IMR-90 (cell line): ENCODE measurements at places on chromosomes 16 and 17.

DNA sequence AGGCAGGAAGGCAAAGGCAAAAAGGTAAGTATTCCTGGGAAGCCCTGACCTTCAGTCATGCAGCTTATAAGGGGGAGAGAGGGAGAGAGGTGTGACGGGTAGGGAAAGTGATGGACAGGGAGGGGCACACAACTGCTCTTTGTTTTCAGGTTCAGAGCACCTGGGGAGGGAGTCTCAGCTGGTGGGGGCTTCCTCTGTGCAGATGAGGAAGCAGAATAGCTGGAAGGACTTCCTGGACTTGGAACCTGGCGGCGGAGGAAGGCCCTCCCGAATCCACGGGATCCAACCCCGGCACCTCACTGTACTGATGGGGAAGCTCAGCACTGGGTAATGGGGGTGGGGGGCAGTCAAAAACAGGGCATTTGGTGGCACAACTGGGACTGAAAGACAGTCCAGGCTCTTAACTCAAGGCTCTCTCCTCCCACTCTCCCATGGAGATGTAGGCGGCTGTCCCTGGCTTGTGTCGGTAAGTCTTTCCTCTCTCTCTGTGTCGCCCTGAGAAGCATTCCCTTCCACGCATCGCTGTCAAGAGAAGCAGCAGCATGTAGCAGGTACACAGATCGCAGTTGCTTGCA is 11.9 kb upstream of the PITPNM3 start:
- H3K27ac ChIP-seq = no peak overlapping the region
- DNase-seq = no peak
- H3K4me1 ChIP-seq = peaks cover 4% of the 10 kb centered on the region; the same call in 1 of the 2 replicates
- H3K4me3 ChIP-seq = no peak overlapping the region
- no peaks in the 10 kb centered on the region for H3K27me3 ChIP-seq

- no peaks in the 10 kb centered on the region for H3K4me1 ChIP-seq
- no peak overlapping the region for H3K4me3 ChIP-seq
- no peak overlapping the region for H3K27ac ChIP-seq
Measured at GRCh38 chr17:44575403-44575802, 18.1 kb downstream of the FZD2 start.

DNA sequence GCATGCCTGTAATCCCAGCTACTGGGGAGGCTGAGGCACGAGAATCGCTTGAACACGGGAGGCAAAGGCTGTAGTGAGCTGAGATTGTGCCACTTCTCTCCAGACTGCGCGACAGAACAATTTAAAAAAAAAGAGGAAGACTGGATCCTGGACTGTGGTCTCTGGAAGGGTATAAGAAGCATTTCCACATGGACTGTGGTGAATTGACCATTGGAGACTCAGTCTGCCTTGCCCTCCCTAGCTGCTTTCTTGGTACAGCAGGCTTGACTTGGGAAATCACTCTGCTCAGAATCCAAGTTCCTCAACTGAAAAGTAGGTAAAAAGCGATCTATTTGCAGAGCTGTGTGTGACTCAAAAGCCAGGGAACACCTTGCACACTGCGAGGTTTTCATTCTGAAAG is 1.0 kb upstream of the MGRN1 start:
- DNase-seq = no peak
- H3K4me3 ChIP-seq = no peak overlapping the region
- 0 out of 2 replicates have a peak, but pooled peaks cover 2% of the 10 kb centered on the region for H3K36me3 ChIP-seq
- H3K27ac ChIP-seq = no peak overlapping the region
- H3K27me3 ChIP-seq = no peaks in the 10 kb centered on the region

- H3K4me1 ChIP-seq = no peaks in the 10 kb centered on the region
- no peak overlapping the region for H3K4me3 ChIP-seq
- H3K36me3 ChIP-seq = no peaks in the 10 kb centered on the region
- no peak for DNase-seq
Measured at GRCh38 chr17:63488851-63489250, 12.0 kb downstream of the ACE start.

DNA sequence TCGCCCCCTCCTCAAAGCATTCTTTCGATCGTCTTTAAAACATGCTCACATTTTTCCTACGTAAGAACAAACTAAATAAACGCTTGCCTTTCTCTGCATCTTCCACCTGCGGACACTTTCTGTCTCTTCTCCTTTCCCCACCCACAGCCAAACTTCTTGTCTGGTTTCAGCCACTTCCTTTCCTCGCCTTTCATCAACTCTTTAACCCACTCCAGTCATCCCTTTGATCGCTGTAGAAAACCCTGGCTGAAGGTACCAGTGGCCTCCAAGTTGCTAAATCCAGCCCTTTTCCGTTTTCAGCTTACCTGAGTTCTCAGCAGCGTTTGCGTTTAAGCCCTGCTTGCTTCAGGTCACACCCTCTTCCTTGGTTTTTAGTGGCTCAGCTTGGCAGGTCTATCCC is 483 bp downstream of the RPA1 start:
- peak overlapping the region; percentile 100 for H3K4me3 ChIP-seq
- DNase-seq = no peak
- no peaks in the 10 kb centered on the region for H3K27me3 ChIP-seq
- H3K4me1 ChIP-seq = peaks cover 5% of the 10 kb centered on the region
- peaks cover 6% of the 10 kb centered on the region for H3K36me3 ChIP-seq

DNA sequence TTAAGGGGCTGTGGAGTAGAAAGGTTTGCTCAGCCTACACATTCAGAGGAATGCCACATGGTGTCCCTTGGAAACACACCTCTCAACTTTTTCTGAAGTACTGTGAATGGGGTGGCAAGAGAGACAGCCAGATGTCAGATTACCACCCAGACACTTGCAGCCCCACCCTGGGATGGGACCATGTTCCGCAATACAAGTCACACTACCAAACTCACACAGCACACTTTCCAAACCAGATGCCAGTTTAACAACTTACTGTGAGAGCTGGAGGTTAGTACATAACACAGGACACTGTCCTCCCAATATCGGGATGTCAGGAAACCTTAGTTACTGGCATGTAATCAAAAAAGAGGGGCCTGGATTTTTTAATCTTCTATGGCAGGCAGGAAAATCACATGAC is 7.9 kb downstream of the USP7 start:
- no peak overlapping the region for H3K4me3 ChIP-seq
- peaks cover 38% of the 10 kb centered on the region for H3K4me1 ChIP-seq
- no peak overlapping the region for H3K27ac ChIP-seq
- no peaks in the 10 kb centered on the region for H3K27me3 ChIP-seq

GRCh38 chr16:74608944-74609343 is 2.0 kb upstream of the GLG1 start:
- DNase-seq = no peak
- peaks cover 11% of the 10 kb centered on the region for H3K4me1 ChIP-seq
- H3K27me3 ChIP-seq = no peaks in the 10 kb centered on the region
- H3K27ac ChIP-seq = no peak overlapping the region
- no peaks in the 10 kb centered on the region for H3K36me3 ChIP-seq

DNA sequence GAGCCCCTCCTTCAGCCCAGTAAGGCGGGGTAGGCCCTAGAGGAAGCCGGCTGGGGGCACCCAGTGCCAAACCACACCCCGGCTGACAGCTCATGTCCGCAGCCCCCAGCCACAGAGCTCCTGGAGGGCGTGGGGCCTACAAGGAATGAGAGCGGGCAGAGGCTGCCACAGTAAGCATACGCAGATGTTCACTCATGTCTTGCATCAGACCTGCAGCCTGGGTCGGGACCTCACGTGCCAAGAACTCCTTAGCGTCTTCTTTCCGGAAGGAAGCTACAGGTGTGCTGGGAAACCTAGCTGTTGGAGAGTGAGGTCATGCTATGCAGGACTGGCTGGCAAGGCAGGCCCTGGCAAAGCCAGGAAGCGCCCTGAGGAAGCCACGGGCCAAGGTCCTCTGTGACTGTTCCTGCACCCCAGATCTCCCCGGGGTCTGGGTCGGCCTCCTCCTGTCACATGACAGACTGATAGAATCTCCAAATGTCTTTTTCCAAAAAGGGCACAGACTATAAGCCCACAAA is 1.6 kb downstream of the ZNF598 start:
- peaks cover 28% of the 10 kb centered on the region for H3K4me1 ChIP-seq
- peak overlapping the region; percentile 75; the same call in 1 of the 2 replicates for H3K4me3 ChIP-seq
- DNase-seq = peak; percentile 34
- H3K27ac ChIP-seq = peak overlapping the region; percentile 19
- H3K36me3 ChIP-seq = peaks cover 12% of the 10 kb centered on the region
- no peaks in the 10 kb centered on the region for H3K27me3 ChIP-seq

GRCh38 chr16:12546918-12547607 is 256.6 kb downstream of the CPPED1 start:
- no peak overlapping the region for H3K27ac ChIP-seq
- no peaks in the 10 kb centered on the region for H3K27me3 ChIP-seq
- no peak overlapping the region for H3K4me3 ChIP-seq
- peak; percentile 35 for DNase-seq

DNA sequence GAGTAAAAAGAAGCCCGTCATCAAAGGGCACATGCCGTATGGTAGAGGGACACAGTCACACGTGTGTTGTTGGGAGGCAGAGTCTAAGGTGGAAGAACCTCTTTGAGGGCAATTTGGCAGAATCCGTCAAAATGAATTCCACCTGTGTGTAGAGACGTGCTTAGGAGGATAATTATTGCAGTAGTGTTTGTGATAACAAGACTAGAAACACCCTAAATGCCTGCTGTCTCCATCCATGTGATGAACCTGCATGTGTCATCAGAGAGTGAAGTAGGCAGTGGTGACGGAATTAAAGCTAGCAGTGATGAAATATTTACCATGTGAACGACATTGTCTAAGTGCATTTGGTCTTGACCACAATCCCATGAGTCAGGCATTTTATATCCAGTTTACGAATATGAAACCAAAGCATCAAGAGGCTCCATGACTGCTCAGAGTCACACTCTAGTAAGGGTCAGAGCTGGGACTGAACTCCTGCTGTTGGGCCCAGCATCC is 61.3 kb upstream of the ADORA2B start:
- no peaks in the 10 kb centered on the region for H3K27me3 ChIP-seq
- H3K4me3 ChIP-seq = no peak overlapping the region
- H3K4me1 ChIP-seq = 0 out of 2 replicates have a peak, but pooled peaks cover 3% of the 10 kb centered on the region
- peak; percentile 93 for DNase-seq

DNA sequence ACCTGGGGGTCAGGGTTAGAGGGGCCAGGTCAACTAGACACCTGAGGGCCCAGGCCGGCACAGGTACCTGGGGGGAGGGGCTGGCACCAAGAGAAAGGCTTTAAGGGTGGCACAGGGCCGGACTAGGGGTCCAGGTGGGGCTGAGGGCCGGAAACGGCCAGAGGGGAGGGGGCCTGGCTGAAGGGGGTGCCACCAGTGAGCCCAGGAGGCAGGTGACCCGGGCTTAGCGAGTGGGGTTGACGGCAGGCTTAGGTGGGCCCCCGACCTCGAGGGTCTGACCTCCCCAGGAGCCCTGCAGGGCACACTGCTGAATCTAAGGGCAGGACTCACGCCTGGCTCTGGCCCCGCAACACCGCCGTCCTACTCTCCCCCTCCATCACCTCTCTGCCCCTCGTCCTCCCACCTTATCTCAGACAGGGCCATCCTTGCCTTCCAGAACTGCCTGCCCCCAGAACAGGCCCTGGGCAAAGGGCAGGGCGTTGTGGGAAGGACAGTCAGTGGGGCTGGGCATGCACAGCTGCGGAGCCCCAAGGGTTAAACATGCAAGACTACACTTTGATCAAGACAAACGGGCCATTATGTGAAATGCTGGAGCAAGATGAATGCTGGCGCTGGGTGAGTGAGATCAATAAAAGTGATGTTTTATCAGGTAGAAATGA is 44.4 kb downstream of the ACTG1 start:
- no peak for DNase-seq
- H3K4me3 ChIP-seq = no peak overlapping the region
- no peaks in the 10 kb centered on the region for H3K27me3 ChIP-seq
- no peaks in the 10 kb centered on the region for H3K4me1 ChIP-seq
- H3K36me3 ChIP-seq = peaks cover 5% of the 10 kb centered on the region; the same call in 1 of the 2 replicates
- no peak overlapping the region for H3K27ac ChIP-seq

DNA sequence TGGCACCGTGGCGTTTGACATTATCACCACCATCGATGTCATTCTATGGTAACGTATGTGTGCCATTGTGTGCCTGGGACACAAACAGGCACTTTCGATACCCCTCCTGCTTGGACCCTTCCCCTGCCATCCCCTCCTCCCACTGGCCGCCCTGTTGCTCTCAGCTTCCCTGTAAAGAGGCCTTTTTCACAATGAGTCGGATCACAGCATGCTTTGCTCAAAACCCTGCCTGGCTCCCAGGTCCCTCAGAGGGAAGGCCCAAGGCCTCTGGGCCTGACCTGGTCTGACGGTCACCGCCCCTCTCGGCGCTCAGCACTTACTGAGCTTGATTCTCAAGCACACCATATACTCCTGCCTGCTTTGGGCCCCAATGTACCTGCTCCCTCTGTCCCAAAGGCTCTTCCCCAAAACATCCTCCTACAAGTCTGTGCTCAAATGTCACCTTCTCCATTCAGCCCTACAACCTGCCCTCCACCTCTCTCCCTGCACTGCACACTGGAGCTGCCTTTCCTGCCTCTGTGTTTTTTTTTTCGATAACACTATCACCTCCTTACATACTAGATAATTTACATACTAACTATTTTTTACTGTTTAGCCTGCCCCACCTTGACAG is 303.8 kb downstream of the SOX9 start:
- no peak overlapping the region for H3K4me3 ChIP-seq
- H3K27me3 ChIP-seq = no peaks in the 10 kb centered on the region
- H3K27ac ChIP-seq = no peak overlapping the region
- no peak for DNase-seq
- H3K4me1 ChIP-seq = peaks cover 23% of the 10 kb centered on the region

DNA sequence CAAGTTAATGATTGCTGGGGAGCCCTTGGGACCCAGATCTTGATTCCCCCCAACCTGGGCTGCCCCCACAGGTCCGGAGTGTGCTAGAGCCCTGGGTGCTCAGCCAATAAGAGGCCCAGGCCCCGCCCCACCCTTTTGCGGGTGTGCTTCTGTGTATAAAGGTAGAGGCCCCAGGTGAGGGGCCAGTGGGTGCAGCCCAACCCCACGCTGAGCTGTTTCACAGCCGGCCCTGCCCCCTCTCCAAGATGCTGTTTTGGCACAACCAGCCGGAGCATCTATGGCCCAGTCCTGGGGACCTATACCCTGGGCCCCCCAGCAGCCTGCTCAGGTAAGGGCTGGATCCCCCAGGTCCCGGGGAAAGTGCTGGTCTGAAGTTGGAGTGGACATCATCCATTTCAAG is 11.8 kb upstream of the STAC2 start:
- no peak overlapping the region for H3K27ac ChIP-seq
- H3K4me3 ChIP-seq = no peak overlapping the region
- DNase-seq = no peak
- no peaks in the 10 kb centered on the region for H3K36me3 ChIP-seq

DNA sequence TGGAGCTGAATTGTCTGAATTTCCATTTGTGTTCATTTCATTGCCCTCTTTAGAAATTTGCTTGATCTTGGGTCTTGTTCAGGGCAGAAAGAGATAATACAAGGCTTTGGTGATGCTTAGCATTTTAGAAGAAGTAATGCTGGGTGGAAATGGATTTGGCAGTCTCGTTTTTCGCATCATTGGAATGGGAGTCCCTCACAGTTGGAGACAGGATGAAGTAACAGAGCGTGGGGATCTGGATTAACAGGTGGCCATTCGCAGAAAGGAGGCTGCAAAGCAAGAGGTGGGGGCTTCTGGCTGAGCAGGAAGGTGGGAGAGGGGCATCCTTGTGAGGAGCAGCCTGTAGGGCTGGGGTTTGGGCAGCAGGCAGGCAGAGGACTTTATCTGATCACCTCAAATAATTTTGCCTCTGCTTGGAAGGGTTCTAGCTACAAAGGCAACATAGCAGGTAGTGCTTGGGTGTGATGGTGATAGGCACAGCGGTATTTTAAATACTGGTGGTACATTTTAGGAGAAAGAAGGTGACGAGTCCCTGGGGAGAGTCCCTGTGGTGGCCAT is 17.0 kb downstream of the KSR1 start:
- no peak overlapping the region for H3K4me3 ChIP-seq
- H3K36me3 ChIP-seq = peaks cover 9% of the 10 kb centered on the region; the same call in 1 of the 2 replicates
- no peak for DNase-seq
- H3K27me3 ChIP-seq = no peaks in the 10 kb centered on the region
